ENCODE measurements at places on chromosomes 4 and X.

GRCh38 chr4:185738038-185738552, 73.9 kb downstream of the SORBS2 start:
- DNase-seq: no peak

GRCh38 chrX:155938132-155938531, 57.0 kb downstream of the VAMP7 start:
- DNase-seq: no peak

- DNase-seq: no peak
Observed at GRCh38 chrX:153776120-153776599, 4.7 kb upstream of the SRPK3 start.

DNA sequence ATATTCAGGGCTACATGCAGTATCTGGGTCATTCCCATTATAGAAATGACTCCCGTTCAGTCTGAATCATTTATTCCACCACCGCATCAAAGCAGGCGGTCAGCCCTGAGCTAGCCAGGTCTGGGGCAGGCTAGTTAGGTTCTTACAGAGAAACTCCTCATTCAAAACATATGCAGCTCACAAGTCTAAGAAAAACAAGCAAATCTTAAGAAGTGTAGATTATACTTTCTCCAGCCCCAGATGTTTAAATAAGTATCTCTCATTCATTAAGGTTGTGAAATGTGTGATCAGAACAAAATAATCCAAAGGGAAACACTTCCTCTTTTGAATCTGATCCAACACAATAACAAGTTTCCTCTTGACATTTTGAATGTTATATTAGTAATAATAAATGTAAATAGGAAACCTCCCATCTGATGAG, 441.9 kb downstream of the INPP4B start:
- DNase-seq: no peak

DNA sequence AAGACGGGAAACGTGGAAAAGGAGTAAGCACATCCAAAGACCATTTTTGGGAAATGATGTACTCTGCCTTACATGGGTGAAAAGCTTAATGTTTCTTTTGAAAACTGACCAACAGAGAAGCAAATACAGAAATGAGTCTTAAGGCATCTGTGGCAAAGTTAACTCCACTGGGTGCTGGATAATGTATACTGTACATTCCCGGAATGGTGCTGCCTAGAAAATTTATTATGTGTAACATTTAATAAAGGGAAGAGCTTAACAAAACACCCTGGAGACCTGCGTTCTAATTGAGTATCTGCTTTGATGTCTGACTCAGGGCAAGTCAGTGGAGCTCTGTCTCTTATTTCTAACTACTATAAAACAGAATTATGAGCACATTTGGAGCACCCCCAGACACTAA, 230.2 kb downstream of the MID1 start:
- no peak for DNase-seq

GRCh38 chr4:113503691-113504090, 257.8 kb downstream of the CAMK2D start:
- no peak for DNase-seq

DNA sequence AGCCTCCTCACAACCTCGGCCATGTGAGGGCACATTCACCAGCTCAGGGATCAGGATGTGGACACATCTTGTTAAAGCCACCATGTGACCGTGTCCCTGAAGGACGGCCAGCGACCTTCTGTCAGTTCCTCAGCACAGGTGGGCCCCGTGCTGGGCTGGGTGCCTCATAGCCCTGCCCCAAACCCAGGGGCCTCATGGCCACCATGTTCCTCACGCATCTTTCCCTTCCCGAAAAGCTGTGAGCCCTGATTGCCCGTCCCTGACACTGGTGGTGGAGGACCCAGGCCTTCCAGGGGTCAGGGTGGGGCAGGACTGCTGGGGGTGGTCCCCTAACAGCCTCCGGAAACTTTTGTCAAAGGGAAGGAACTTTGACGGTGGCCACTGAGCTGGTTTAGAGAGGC, 60.1 kb upstream of the ADRA2C start:
- DNase-seq: no peak

- no peak for DNase-seq
Observed at GRCh38 chr4:81621490-81621889, 149.8 kb upstream of the RASGEF1B start.

GRCh38 chrX:106170318-106170717, 2.2 kb downstream of the PWWP3B start:
- DNase-seq: peak; percentile 50

- no peak for DNase-seq
Observed at GRCh38 chr4:82780752-82781231, 17.8 kb downstream of the SCD5 start.

DNA sequence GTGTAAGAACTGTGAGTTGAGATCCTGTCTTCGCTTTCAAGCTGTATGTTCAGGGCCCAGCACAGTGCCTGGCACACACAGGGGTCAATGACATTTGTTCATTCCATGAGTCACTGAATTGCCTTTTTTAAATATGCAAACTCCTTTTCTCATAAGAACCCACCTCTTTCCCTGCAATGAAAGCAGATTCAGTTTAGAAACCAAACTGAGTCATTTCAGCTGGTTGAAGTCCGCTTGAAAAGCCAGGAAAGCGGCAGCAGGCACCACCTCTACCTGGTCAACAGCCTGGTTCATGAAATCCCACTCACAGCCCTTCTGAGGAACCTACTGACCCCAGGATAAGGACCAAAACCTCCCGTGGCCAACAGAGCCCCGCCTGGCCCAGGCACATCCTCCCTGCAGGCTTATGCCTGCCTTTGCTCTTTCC, 4.5 kb upstream of the C1QTNF7 start:
- no peak for DNase-seq

GRCh38 chrX:46686003-46686645, 72.8 kb downstream of the SLC9A7 start:
- peak; percentile 27 for DNase-seq

GRCh38 chrX:134760650-134761049, 102.4 kb upstream of the PLAC1 start:
- DNase-seq: no peak

DNA sequence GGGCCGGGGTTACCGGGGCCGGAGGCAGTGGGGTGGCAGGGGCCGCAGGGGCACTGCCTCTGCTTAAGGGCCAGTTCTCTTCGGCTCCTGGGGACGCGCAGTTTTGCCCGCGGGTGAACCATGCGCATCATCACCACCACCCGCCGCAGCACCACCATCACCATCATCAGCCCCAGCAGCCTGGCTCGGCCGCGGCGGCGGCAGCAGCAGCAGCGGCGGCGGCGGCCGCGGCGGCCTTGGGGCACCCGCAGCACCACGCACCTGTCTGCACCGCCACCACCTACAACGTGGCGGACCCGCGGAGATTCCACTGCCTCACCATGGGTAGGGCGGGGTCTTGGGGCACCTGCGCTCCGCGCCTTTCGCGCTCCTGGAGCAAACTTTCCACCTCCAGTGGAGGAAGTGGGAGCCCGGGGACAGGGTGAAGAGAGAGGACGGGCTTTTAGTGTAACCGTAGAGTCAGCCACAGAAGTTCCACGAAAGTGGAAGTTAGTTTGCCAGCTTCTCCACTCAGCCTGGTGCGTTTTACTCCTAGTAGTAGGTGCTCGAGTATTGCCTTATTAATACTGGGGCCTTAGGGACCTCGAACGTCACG, 729 bp downstream of the GSX2 start:
- DNase-seq: no peak

GRCh38 chr4:33184657-33185290, 2464.6 kb downstream of the PCDH7 start:
- DNase-seq: no peak

GRCh38 chr4:42750856-42751255, 94.0 kb upstream of the ATP8A1 start:
- DNase-seq: no peak

GRCh38 chr4:1026115-1026514, 14.7 kb downstream of the FGFRL1 start:
- peak; percentile 31 for DNase-seq

DNA sequence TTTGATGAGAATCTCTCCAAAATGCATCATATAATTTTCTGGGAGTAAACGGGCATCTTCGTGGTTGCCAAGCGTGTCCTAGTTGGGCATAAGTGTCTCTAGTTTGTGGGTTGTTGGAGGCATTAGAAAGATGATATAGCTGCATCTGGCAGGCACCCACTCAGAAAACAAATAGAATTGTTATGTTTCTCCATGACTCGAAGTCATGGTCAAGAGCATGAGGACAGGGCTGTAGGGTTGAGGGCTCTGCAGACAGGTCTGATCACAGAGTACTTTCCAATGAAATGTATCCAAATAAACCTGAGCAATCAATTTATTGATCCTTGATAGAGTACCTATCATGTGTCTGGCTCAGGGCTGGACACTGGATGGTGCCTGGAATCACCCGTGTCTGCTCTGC, 82.7 kb downstream of the SORCS2 start:
- no peak for DNase-seq

DNA sequence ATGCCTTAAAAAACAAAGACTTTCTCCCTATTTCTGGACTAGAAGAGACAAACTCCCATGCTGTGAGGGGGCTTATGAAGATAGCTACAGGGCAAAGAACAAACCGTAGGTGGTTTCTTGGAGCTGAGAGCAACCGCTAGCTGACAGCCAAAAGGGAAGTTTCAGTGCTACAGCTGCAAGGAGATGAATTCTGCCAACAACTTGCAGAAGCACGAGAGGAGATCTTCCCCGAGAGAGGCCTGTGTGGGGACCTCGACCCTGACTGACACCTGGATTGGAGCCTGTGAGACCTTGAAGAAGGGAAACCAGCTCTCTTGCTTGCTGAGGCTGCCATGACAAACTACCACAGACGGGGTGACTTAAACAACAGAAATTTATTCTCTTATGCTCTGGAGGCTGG, 183.8 kb upstream of the VCX3A start:
- no peak for DNase-seq

- DNase-seq: peak; percentile 39
Observed at GRCh38 chr4:108512615-108513505, 107.5 kb upstream of the RPL34 start.

DNA sequence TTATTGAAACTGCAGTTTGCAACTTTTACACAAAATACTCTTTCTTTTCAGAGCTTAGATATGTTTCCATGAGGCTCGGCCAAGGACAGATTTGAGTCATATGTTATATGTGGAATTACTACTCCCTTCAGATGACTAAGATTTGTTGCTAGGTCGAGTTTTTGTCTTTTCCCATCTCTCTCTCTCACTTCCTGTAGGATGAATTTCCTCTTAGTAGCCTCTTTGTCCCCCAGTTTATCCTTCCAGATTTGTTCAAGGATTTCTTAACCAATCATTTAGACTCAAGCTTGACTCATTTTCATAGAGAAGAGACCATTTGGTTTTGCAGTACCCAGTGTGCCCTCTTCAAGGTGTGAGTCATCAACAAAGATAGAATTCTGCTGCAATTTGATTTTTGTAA, 209.2 kb downstream of the GLUD2 start:
- DNase-seq: peak; percentile 48

DNA sequence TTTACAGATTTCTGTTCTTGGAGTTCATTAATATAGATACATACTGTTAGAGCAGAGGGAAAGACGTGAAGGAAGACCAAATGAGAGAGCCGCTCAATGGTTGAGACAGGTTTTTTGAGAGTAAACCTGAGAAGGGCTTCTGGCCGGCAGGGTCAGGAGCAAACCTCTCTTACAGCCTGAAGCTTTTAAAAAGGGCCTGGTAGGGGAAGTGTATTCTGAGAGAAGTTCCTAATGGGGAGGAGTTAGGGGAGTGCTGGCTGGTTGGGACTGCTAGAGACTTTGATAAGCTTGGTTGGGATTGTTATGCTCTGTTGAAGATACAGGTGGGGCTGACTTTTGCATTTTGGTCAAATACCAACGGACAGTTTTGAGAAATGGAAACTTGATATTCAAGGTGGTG, 186.8 kb upstream of the PABPC4L start:
- DNase-seq: no peak

- DNase-seq: no peak
Observed at GRCh38 chr4:167177925-167178324, 56.4 kb downstream of the SPOCK3 start.

DNA sequence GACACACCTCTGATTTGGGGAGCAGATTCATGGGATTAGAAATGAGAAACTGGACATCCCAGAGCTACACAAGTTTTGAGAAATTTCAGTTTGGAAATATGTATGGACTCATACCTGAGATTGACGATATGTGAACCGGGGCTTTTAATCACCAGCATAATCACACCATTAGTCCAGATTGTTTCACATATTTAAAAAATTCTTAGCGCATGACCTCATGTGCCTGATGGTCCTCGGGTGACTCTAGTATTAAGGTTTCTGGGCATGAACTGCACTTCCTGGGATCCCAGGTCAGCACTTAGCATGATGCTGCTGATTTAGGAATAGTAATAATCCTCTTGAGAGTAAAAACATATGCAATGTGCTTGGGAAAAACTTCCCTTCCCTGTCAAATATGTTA, 91.9 kb upstream of the BCOR start:
- no peak for DNase-seq

- DNase-seq: no peak
Observed at GRCh38 chr4:13174001-13174400, 310.1 kb downstream of the RAB28 start.

- DNase-seq: no peak
Observed at GRCh38 chr4:153232768-153233167, 28.5 kb downstream of the TRIM2 start.

DNA sequence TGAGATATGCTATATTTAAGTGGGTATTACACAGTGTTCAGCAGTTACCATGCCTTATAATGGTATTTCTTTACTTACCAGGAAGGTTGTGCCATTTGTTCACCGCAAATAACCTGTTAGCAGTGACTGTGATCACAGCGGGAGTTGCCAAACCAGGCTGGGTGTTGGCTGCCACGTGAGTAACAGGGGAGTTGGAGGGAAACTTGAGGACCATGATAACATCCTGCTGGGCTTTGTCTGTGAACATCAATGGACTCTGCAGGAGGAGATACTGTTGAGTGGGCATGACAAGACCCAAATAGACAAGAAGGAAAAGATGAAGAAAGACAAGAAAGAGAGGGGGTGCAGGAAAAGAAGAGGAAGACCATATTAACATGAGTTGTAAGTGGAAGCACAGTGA, 242.9 kb downstream of the DCLK2 start:
- DNase-seq: no peak

DNA sequence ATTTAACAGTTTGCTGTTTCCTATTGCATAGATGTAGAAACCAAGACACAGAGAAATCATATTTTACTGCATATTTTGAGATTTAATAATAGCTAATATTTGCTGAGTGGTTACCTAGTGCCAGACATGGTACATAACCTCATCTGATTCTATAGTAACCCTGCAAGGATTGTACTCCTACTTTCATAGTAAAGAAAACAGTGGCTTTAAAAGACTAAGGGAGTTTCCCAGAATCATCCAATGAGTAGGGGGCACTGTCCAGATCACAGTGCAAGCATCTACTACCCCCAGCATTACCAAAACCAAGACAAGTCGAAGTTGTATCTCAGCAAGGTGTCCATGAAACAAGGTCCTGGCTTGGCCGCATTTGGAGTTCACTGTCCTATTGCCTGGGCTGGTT, 224.5 kb upstream of the TENM3 start:
- DNase-seq: no peak

- no peak for DNase-seq
Observed at GRCh38 chrX:42140320-42140719, 217.0 kb upstream of the CASK start.

DNA sequence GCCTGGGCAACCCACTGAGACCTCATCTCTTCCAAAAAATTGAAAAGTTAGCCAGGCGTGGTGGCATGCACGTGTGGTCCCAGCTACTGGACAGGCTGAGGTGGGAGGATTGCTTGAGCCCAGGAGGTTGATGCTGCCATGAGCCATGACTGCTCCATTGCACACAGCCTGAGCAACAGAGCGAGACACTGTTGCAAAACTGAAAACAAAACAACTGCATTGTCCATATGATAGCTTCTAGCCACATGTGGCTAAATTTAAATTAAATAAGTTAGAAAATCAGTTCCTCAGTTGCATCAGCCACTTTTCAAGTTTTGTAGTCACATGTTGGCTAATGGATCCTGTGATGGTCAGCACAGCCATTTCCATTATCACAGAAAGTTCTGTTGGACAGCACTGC, 67.9 kb downstream of the GAB1 start:
- no peak for DNase-seq

Data from RKO (cell line).